ENCODE measurements at places on chromosomes 4 and X.

DNA sequence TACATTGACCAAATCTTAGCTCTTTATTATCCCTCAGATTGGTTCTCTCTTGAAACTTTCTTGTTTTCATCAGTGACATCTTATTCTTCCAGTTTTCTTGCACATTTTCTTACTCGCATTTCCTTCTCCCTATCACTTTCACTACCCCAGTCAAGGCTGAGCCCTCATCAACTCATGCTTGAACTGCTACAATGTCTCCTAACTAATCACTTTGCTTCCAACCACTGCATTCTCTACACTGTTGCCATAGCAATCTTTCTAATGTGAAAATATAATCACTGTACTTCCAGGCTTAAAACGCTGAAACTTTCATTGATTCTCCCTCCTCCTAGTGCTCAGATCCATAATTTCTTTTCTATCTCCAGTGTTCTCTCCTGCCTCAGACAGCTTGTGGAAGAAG is 22.2 kb upstream of the LPAR4 start:
- DNase-seq: no peak

GRCh38 chr4:78483811-78484210 is 67.8 kb upstream of the ANXA3 start:
- DNase-seq: no peak

DNA sequence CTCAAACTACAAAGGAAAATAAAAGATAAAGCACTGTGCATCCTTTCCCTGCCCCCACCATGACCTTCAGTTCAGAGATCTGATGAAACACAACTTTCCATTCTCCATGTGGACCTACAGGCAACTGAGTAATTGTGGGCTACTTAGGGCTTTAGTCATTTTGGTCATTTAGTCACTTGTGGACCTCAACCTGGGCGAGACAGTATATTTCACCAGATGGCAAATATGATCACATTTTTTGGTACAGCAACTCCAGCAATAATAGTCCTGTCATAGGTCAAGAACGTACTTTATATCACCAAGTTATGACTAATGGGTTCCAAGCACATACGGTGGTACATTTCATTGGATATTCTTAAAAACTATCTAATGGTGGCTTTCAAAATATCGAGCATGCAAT is 141.2 kb downstream of the PDGFC start:
- DNase-seq: no peak

GRCh38 chr4:55435141-55435841 is 39.5 kb downstream of the TMEM165 start:
- DNase-seq: no peak

GRCh38 chr4:90727938-90728337 is 600.7 kb downstream of the CCSER1 start:
- no peak for DNase-seq

GRCh38 chrX:49039598-49040375 is 3.4 kb downstream of the TFE3 start:
- DNase-seq: peak; percentile 52

- DNase-seq: no peak
Observed at GRCh38 chr4:37549041-37549440, 137.1 kb downstream of the RELL1 start.

DNA sequence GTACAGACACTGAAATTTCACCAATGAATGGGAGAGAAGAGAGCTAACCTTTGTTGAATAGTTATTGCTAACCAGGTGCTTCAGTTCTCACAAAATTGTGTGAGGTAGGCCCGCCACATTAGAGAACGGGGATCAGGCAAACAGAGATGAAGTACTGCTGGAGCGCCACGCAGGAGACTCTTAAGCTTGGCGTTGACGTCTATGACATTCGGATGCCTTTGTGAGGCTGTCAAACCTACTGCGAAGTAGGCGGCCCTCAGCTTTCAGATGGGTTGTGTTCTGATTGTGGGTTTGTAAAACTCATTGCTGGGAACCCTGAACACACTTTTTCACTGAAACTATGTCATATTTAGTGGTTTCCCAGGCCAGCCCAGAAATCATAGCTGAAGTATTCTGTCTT is 173.6 kb downstream of the CBR4 start:
- DNase-seq: no peak

- no peak for DNase-seq
Observed at GRCh38 chrX:130896802-130897501, 6.1 kb downstream of the ENOX2 start.

DNA sequence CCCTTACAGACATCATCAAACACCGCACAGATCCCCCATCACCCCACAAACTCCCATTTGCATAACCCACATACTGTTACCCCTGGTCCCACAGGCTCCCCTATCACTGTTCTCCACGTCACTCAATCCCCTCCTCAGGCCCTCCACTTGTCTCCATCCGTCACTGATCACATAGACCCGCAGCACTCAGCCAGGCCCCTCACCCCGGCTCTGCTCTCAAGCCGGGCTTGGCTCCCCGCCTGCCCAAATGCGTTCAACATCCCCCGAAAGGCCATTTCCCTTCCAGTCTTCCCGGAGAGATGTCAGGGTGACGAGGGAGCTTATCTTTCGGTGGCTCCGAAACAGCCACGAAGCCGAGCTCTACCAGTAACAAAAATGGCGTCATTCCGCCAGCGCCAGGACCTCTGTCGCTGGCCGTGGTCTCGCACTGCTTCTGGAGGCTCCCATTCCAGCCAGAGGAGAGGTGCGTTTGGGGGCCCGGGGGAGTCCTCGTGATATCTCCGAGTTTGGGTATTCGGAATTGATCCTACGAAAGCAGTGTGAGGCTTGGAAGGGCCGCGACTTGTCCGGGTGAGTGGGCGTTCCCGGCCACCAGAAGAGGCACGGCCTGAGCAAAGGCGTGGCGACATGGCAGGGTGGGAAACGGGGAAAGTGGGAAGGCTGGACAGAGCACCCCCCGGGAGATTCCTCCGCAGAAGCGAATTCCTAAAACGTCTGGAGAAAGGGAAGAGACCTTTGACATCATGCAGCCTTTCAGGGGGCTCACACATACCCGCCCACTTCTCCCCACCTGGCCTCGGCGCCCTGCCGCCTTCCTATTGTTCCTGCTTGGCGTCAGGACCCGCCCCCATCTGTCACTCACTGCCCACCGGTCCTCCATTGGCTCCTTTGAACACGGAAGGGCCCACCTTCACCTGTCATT is at the start of gene ZNF630:
ZNF630 (minus strand) TSS at position 577 of the 922 bp plus-strand sequence. CDS start 4,754 bp downstream, outside the sequence.
- DNase-seq: peak; percentile 81

DNA sequence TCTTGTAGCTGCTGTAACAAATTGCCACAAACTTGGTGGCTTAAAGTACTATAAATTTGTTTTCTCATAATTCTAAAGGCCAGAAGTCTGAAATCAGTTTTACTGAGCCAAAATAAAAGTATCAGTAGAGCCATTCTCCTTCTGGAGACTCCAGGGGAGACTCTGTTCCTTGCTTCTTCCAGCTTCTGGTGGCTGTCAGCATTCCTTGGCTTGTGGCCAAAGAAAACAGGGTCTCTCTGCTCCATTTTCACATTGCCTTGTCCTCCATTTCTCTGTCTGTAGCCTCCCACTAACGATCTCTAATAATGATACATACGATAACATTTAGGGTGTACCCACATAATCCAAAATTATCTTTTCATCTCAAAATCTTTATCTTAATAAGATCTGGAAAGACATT is 200.4 kb downstream of the MAB21L2 start:
- DNase-seq: no peak

GRCh38 chr4:129929052-129929451 is 833.1 kb downstream of the C4orf33 start:
- DNase-seq: no peak

- DNase-seq: no peak
Observed at GRCh38 chrX:17464194-17464593, 89.2 kb downstream of the NHS start.

DNA sequence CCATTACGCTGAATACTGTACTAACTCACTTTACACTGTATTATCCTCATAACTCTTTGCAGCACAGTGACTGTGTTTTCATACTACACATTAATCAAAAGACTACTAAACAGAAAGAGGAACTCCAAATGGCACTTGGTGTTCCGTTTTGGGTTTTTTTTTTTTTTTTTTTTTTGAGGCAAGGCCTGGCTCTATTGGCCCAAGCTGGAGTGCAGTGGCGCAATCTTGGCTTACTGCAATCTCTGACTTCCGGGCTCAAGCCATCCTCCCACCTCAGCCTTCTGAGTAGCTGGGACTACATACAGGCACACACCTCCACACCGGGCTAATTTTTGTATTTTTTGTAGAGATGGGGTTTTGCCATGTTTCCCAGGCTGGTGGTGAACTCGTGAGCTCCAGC is 10.7 kb downstream of the KLHL8 start:
- no peak for DNase-seq

- no peak for DNase-seq
Observed at GRCh38 chr4:163614866-163615265, 120.4 kb downstream of the TMA16 start.

DNA sequence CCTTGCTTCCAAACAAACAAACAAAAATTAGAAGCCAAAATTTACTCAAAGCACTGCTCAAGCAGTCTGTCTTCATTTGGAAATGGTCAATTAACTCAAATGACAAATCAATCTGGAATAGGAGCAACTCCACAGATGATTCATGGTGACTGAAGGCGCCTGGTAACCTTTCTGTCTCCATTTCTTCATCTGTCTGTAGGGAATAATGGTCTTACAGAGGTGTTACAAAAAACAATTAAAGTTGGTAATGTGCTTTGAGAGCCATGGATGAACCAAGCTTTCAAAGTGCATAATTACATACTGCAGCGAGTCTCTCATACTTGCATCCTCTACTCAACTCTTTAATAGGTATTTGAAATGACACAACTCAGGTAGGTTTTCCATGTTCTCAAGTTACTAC is 38.3 kb upstream of the STAG2 start:
- no peak for DNase-seq

DNA sequence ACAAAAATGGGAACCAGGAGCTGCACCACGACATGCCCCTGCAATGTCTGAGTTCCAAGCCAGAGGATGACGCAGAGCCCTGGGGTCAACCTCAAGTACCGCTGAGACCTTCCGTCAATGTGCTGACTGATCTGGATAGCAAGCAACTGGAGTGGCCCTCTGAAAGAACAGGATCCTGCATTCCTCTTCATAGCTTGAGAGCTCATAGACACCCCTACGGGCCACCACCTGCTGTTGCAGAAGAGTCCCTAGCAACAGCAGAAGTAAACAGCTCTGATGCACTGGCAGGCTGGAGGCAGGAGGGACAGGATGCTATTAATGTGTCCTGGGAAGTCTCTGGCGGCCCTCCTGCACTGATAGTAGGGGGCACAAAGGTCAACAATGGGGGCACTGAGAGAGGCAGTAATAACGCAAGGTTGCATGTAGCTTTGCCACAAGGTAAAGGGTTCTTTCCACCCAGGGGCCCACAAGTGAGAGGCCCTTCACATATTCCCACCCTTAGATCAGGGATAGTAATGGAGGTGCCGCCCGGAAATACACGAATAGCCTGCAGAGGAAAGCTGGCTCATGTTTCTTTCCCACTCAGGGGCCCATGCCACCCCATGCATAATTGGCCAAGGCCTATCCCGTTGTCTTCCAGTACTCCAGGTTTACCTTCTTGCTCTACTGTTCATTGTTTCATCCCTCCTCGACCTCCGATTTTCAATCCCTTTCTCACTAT is 1.3 kb downstream of the PRR32 start:
- no peak for DNase-seq

GRCh38 chrX:47179928-47180255 is 13.7 kb upstream of the UBA1 start:
- DNase-seq: no peak

GRCh38 chr4:48490680-48491513 is 845 bp downstream of the ZAR1 start:
- peak; percentile 48 for DNase-seq

- DNase-seq: no peak
Observed at GRCh38 chr4:16205298-16206164, 20.7 kb downstream of the TAPT1 start.

- no peak for DNase-seq
Observed at GRCh38 chrX:24347881-24348280, 12.6 kb upstream of the SUPT20HL1 start.

DNA sequence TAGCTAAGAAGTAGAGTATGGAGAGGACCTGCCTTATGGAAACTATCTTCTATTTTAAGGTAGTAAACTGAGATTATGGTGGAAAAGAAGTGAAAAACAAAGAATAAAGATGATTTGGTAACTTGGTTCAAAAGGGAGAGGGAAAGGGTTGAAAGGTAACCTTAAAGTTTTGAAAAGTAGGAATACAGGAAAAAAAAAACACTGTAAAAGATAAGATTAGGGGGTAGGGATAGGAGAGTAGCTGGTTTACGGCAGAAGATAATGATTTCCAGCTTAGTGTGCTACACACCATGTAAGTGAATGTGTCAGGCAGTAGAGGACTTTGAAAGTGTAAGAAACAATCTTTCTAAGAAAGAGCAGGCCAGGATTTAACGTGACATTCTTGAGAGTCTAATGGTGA is 35.3 kb downstream of the FAM13A start:
- DNase-seq: no peak

DNA sequence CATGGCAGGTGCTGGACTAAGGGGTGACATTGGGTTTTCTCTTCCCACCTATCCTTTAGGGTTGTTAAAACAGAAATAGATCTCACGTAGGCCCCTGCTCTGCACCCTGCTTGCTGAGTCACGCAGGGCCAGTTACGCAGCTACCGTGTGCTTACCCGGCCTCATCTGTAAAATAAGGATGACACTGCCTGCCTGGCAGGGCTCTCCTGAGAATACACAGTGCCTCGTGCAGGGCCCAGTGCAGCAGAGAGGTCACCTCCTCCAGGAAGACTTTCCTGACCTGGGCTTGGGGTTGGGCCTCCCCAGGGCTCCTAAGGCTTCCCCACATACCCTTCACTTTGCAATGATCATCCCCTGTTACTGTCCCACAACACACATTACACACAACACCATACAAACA is 33.6 kb upstream of the JAKMIP1 start:
- DNase-seq: no peak

- DNase-seq: no peak
Observed at GRCh38 chr4:94678896-94679295, 78.9 kb upstream of the BMPR1B start.

- no peak for DNase-seq
Observed at GRCh38 chrX:77061022-77061421, 386.2 kb upstream of the FGF16 start.

DNA sequence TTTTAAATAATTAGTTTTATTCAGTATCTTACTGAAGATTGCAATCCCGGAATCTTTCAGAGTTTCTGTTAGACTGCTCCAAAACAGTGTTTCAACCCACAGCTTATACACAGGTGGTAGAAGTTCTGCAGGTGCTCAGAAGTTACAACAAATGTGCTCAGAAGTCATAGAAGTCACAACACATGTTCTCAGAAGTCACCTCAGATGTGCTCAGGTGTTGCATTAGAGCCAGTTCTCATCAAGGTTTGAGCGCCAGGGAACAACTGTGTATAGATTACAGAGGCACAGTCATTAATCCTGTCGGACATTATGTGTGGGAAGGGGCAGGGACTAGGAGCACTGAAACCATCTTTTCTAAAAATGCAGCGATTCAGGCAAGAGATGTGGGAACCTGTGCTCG is 124.5 kb downstream of the ARSF start:
- no peak for DNase-seq

- DNase-seq: no peak
Observed at GRCh38 chr4:26476545-26476944, 13.7 kb downstream of the CCKAR start.

GRCh38 chr4:56229947-56230346 is 157.3 kb downstream of the AASDH start:
- DNase-seq: no peak

Measured in colonic mucosa (tissue), 4 donors.